CD8-positive, alpha-beta memory T cell (primary cell): ENCODE measurements at places on chromosomes 16 and 17. TPM values are rescaled to one million over a fixed set of nuclear protein-coding genes. Genes with fewer than 3 reads are reported as not detected.

DNA sequence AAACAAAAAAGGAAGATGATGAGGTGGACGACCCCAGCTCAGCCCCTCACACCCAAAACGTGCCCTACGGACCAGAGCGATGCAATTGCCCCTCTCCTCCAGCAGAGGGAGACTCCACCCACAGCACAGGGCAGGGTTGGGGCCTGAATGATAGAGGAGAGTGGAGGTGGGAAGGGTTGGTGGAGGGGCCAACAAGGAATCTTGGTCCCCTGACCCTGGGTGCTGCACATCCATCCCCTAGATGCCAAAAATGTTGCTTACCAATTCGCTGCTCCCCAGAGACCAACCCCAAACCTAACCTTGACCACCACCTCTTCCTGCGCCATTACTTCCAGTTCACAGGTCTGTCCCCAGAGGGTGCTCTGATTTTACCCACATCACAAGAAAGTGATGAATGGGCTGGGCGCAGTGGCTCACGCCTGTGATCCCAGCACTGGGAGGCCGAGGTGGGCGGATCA lies 12.9 kb downstream of the P2RX5 start:
- no peaks in the 10 kb centered on the region for H3K36me3 ChIP-seq
- no peaks in the 10 kb centered on the region for H3K27me3 ChIP-seq
- peaks cover 6% of the 10 kb centered on the region for H3K4me1 ChIP-seq
- peak; percentile 42 for DNase-seq
- no peak overlapping the region for H3K27ac ChIP-seq

DNA sequence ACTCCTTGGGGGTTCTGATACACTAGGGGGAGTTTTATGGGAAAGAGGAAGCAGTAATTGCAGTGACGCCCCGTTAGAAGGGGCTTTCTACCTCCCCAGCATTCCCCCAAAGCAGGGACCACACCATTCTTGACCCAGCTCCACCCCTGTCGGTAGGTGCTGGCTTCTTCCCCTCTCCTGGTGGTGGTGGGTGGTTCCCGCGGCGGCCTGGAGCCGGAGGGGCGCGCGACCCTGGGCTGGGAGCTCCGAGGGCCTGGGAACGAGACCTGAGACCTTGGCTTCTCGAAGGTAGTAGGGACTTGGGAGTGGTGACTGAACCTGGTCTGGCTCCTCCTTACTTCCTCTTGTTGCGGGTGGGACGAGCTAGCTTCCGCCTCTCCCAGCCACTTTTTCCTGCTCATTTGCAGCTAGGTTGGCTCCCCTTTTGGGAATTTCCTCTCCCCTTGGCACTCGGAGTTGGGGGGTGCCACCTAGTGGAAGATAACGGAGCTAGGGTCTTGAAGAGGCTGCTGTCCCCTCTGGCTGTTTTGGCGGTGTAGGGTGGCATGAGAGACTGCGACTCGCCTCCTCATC lies 438 bp downstream of the GRN start:
- H3K36me3 ChIP-seq: no peaks in the 10 kb centered on the region
- H3K27me3 ChIP-seq: no peaks in the 10 kb centered on the region
- H3K4me3 ChIP-seq: peak overlapping the region; percentile 89
- peaks cover 10% of the 10 kb centered on the region for H3K4me1 ChIP-seq
- peak; percentile 56 for DNase-seq

DNA sequence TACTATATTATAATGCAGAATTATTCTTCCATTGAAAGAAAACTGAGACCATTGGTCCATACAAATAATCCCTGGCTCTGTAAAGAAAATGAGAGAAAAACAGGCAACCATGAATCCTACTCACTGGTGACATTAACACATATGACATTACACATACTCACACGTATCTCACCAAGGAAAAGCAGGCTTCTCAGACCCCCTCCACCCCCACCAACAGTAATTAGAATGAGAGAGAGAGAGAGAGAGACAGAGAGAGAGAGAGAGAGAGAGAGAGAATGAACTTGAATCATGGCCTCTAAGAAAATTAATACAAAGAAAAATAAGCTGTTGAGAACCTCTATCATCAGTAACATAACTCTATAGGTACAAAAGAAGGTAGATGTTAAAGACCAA lies 132.0 kb downstream of the SNX11 start:
- H3K27me3 ChIP-seq: no peaks in the 10 kb centered on the region
- H3K36me3 ChIP-seq: no peaks in the 10 kb centered on the region
- H3K4me1 ChIP-seq: peaks cover 55% of the 10 kb centered on the region
- no peak overlapping the region for H3K4me3 ChIP-seq
- H3K27ac ChIP-seq: no peak overlapping the region

DNA sequence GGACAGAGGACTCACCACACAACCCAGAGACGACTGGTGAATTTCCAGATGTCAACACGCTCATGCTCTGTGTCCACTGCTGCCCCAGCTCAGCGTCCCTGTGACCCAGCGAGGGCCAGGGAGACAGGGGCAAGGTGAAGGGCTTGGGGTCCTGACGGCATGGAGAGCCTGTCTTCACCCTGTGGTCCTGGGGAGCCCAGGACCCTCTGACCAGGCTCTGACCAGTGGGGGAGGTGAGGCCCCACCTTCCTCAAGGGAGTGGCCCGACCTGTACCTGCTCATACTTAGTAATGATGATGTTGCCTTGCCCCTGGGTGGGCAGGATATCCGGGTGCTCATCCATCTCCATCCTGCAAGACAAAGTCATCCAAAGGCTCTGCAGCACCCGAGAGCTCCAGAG lies 39.8 kb downstream of the TNFRSF13B start:
- no peak overlapping the region for H3K4me3 ChIP-seq
- peaks cover 7% of the 10 kb centered on the region for H3K4me1 ChIP-seq
- no peak for DNase-seq
- no peaks in the 10 kb centered on the region for H3K36me3 ChIP-seq

- peaks cover 5% of the 10 kb centered on the region for H3K4me1 ChIP-seq
- no peak overlapping the region for H3K27ac ChIP-seq
- H3K27me3 ChIP-seq: no peaks in the 10 kb centered on the region
- DNase-seq: no peak
Measured at GRCh38 chr17:64327201-64327930, 63.3 kb downstream of the PECAM1 start.

DNA sequence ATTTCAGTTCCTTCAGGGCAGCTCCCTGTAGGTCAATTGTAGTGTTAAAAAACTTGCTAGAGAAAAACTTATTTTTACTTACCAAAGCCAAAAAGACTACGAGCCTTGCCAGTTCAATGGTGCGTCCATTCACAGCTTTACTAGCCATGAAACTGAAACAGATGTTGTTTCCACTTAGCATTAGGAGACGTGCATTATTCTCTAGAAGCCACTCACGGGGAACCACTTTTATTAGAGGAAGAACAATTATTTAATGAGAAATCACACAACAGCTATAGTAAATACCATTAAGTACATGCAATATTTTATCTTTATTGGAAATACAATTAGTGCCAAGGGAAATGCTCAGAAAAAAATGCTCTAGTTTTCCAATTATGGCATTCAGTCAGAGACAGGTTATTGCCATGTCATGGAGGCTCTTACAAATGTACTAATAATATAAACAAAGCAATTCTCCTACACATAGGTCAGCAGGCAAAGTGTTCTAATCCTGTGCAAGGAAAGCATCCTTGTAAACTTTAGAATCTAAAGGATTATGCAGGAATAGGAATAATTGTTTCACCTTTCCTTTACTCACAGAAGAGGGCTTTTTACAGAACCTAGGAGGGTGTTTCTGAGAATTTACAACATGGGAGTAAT lies 17.4 kb downstream of the LASP1NB start:
- DNase-seq: no peak
- no peaks in the 10 kb centered on the region for H3K27me3 ChIP-seq
- H3K4me1 ChIP-seq: no peaks in the 10 kb centered on the region
- H3K27ac ChIP-seq: no peak overlapping the region

GRCh38 chr16:66277311-66278070 lies 89.0 kb upstream of the CDH5 start:
- no peak overlapping the region for H3K4me3 ChIP-seq
- no peak for DNase-seq
- H3K4me1 ChIP-seq: no peaks in the 10 kb centered on the region
- no peaks in the 10 kb centered on the region for H3K36me3 ChIP-seq
- H3K27me3 ChIP-seq: no peaks in the 10 kb centered on the region
- no peak overlapping the region for H3K27ac ChIP-seq

- H3K36me3 ChIP-seq: no peaks in the 10 kb centered on the region
- no peak overlapping the region for H3K27ac ChIP-seq
- H3K27me3 ChIP-seq: no peaks in the 10 kb centered on the region
- no peaks in the 10 kb centered on the region for H3K4me1 ChIP-seq
Measured at GRCh38 chr16:57906382-57907316, 64.3 kb downstream of the CNGB1 start.

- no peaks in the 10 kb centered on the region for H3K36me3 ChIP-seq
- no peak overlapping the region for H3K27ac ChIP-seq
- H3K4me3 ChIP-seq: no peak overlapping the region
- DNase-seq: no peak
- no peaks in the 10 kb centered on the region for H3K4me1 ChIP-seq
- no peaks in the 10 kb centered on the region for H3K27me3 ChIP-seq
Measured at GRCh38 chr17:20172376-20172775, 163.2 kb downstream of the SPECC1 start.

- H3K27ac ChIP-seq: no peak overlapping the region
- peaks cover 13% of the 10 kb centered on the region for H3K36me3 ChIP-seq
- no peak overlapping the region for H3K4me3 ChIP-seq
- H3K4me1 ChIP-seq: no peaks in the 10 kb centered on the region
- DNase-seq: no peak
Measured at GRCh38 chr17:76309461-76309860, 1.4 kb upstream of the QRICH2 start.

- H3K27ac ChIP-seq: no peak overlapping the region
- DNase-seq: no peak
- no peaks in the 10 kb centered on the region for H3K4me1 ChIP-seq
- H3K36me3 ChIP-seq: no peaks in the 10 kb centered on the region
Measured at GRCh38 chr17:22505660-22506059, 813.3 kb downstream of the KCNJ18 start.

DNA sequence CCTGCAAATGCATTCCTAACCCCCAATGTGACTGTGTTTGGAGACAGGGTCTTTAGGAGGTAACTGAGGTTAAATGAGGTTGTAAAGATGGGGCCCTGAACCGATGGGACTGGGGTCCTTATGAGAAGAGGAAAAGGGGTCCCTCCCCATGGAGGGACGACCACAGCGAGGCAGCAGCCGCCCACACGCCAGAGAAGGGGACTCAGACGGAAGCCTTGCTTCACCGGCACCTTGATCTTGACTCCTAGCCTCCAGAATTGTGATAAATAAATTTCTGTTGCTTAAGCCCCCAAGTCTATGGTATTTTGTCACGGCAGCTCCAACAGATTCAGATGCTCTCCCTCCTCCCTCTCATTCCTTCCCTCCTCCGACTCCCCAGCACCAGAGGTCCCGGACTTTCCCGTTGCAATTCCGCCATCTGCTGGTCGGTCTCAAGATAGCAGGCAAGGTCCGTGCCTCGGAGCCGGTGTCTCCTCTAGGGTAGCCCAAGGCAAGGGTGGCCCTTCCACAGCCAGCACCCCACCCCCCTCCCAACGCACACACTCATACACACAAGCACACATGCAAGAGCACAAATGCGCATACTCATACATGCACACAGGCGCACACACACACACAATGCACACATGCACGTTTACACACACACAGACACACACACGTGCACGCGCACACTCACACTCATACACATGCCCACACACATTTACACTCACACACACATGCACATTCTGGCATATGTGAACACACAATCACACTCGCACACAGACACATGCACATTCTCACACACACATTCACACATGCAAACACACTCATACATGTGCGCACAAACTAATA lies 23.1 kb upstream of the C16orf78 start:
- H3K36me3 ChIP-seq: no peaks in the 10 kb centered on the region
- H3K4me3 ChIP-seq: no peak overlapping the region
- no peak for DNase-seq
- H3K4me1 ChIP-seq: no peaks in the 10 kb centered on the region
- H3K27me3 ChIP-seq: no peaks in the 10 kb centered on the region
- H3K27ac ChIP-seq: no peak overlapping the region

GRCh38 chr17:281365-281999 lies 71.1 kb downstream of the RPH3AL start:
- H3K27me3 ChIP-seq: no peaks in the 10 kb centered on the region
- H3K4me3 ChIP-seq: no peak overlapping the region
- H3K27ac ChIP-seq: no peak overlapping the region

DNA sequence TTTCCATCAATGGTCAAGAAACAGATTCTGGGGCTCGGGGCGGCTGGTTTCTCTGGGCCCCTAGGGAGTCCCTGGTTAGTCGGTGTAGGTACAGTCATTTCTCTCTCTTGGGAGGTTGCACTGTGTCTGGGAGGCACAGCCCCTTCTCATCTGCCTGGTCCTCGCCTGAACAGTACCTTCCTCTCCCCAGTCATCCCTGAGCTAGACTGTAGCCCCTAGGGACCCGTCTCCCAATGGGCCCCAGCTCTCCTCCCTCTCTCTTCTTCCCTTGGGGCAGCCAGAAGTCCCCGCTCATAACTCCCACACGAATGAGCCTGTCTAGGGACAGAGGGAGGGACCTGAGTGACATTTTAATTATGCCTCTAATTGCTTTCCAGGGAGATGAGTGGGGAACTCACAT lies 20.2 kb upstream of the CPSF4L start:
- no peak for DNase-seq
- no peaks in the 10 kb centered on the region for H3K36me3 ChIP-seq
- H3K4me3 ChIP-seq: no peak overlapping the region
- no peak overlapping the region for H3K27ac ChIP-seq
- no peaks in the 10 kb centered on the region for H3K4me1 ChIP-seq

DNA sequence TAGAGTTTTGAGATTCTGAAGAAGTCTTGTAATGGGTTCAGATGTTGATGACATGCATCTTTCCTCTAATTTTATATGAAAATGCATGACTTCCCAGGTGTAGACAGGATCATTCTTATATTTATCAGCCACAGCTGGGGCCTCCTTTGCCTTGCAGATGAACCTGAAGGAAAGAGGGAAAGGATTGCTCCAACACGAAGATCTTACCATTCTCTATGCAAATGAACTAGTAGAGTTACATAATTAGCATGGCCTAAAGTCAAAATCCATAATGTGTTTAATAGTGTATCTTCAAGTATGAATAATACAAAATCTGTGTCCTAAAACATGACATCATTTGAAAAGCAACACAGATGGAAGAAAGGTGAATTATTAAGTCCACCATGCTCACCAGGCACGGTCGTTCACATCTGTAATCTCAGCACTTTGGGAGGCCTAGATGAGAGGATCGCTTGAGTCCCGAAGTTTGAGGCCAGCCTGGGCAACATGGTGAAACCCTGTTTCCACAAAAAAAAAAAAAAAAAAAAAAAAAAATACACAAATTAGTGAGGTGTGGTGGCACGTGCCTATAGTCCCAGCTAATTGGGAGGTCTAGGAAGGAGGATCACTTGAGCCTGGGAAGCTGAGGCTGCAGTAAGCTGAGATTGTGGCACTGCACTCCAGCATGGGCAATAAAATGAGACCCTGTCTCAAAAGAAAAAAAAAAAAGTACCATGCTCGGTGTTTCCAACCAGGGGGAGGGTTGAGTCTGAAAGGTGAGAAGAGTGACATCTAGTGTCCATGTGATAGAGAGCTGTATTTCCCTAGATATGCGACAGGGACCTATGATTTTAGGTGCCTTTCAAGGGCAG lies 6.3 kb downstream of the VWA3A start:
- no peaks in the 10 kb centered on the region for H3K4me1 ChIP-seq
- H3K27ac ChIP-seq: no peak overlapping the region
- H3K4me3 ChIP-seq: no peak overlapping the region
- H3K27me3 ChIP-seq: no peaks in the 10 kb centered on the region

Gene RTN4RL1
- total RNA-seq: 1.0 TPM

Gene CCL2
- 6.6 TPM for total RNA-seq

Gene OTOP2
- not detected for total RNA-seq
